Naive thymus-derived CD8-positive, alpha-beta T cell (primary cell): ENCODE measurements at places on chromosomes 11 and 22.

GRCh38 chr11:11148104-11148509 is 204.9 kb downstream of the CSNK2A3 start:
- DNase-seq: no peak

DNA sequence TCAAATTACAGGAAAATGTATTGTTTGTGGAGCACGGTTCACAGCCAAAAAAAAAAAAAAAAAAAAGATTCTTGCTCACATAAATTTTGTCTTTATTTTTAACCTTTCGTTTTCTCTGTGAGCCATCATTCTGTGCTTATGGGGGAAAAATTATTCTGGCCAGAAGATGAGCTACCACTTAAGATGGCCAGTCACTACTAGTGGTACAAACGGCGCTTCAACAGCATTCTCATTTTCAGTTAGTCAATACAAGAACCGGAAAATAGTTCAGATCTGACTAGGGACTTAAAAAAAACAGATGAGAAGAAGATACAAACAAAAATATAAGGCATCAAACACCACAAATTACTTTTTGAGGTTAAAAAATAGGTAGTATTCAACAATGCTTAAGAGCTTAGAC is 158.6 kb upstream of the CNTN5 start:
- DNase-seq: no peak

- DNase-seq: no peak
Measured at GRCh38 chr11:15800111-15800800, 556.1 kb downstream of the SOX6 start.

GRCh38 chr11:11882539-11882938 is 40.8 kb downstream of the USP47 start:
- no peak for DNase-seq

DNA sequence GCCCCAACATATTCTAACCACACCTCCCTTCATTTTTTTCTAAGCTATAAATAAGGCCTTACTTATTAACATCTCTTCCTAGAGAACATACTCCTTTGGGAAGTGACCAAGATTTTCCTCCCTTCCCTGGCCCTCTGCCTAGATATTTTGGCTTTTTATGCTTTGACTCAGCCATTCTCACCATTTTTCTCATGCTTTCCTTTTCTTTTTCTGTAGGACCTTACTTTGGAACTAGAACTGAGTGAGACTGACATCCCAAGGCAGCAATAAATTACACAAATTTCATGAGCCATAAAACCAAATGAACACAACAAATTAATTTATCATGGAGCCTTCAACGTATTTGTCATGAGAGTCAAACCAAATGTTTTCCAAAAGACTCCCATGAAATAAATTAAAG is 142.7 kb upstream of the CTSC start:
- no peak for DNase-seq

- no peak for DNase-seq
Measured at GRCh38 chr11:88521799-88522201, 184.3 kb upstream of the CTSC start.

- peak; percentile 92 for DNase-seq
Measured at GRCh38 chr11:819943-820649, 1.4 kb downstream of the PNPLA2 start.

- DNase-seq: no peak
Measured at GRCh38 chr11:129382583-129382982, 6.9 kb downstream of the BARX2 start.

GRCh38 chr22:30453731-30454510 is 17.9 kb downstream of the SEC14L3 start:
- no peak for DNase-seq

GRCh38 chr11:122954455-122954854 is 27.2 kb downstream of the BSX start:
- no peak for DNase-seq

GRCh38 chr22:36958366-36958765 is 44.9 kb downstream of the CSF2RB start:
- DNase-seq: no peak

DNA sequence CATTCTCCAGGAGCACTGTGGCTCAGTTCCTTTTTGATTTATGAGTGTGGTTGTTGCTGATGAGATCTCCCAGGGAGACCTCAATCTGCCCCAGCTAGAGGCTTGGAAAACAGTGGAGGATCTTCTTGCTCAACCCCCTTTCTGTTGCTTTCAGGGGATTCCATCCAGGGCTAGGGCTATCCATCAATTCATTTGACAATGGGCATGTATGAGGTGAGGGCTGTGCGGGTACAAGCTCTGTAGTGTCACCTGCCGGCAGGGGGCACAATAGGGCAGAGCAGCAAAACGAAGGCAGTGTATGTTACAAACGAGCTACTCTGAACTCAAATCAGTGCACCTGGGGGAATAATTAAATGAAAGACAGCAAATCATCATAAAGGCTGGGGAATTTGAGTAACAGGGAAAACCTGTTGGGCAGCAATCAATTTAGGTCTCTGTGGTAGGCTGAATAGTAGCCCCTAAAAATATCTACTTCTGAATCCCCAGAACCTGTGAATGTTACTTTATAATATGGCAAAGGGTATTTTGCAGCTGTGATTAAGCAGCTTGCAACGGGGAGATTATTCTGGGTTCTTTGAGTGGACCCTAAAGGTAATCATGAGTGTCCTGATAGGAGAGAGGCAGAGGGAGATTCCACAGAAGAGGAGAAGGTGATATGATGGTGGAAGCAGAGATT is 170.3 kb upstream of the ZBED5 start:
- DNase-seq: peak; percentile 68

- no peak for DNase-seq
Measured at GRCh38 chr11:29312812-29313211, 704.0 kb downstream of the KCNA4 start.

DNA sequence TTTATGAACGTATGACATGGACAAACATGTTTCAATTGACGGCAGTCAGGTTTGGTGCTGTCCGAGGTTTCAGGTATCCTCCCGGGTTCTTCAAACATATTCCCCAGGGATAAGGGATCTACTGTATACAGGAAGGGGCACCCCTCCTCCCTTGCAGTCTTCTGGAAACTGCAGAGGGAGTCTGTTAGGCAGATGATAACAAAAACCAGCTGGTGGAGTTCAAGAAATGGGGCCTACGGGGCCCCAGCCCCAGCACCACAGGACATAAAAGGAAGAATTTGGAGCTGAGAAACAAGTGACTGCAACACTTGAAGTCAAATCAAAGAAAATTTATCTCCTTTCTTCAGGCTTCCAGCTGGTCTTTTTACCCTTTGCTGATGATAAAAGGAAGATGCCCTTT is 32.1 kb downstream of the SNU13 start:
- no peak for DNase-seq

DNA sequence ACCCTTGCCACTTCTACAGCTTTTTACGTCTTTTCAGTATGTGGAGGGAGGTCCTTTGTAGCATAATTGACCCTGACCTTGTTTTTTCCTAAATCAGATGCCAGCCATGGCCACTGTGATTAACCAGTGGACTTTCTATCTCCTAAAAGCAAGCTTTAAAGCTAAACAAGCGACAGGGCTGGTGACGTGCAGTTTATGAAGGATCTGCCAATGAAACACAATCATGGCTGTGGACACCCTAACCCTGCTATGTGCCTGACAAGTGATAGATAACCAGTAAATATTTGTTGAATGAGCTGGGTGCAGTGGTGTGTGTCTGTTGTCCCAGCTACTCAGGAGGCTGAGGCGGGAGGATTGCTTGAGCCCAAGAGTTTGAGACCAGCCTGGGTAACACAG is 64.2 kb downstream of the LIF start:
- DNase-seq: no peak

DNA sequence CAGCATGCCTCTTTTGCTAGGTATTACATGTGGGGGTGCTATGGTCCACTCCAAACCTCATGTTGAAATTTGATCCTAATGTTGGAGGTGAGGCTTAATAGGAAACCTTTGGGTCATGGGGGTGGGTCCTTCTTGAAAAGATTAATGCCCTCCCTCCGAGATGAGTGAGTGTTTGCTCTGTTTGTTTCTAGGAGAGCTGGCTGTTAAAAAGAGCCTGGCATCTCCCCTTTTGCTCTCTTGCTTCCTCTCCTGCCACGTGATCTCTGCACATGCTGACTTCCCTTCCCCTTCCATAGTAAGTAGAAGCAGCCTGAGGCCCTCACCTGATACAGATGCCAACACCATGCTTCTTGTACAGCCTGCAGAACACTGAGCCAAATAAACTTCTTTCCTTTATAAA is 104.5 kb downstream of the FAT3 start:
- DNase-seq: no peak

DNA sequence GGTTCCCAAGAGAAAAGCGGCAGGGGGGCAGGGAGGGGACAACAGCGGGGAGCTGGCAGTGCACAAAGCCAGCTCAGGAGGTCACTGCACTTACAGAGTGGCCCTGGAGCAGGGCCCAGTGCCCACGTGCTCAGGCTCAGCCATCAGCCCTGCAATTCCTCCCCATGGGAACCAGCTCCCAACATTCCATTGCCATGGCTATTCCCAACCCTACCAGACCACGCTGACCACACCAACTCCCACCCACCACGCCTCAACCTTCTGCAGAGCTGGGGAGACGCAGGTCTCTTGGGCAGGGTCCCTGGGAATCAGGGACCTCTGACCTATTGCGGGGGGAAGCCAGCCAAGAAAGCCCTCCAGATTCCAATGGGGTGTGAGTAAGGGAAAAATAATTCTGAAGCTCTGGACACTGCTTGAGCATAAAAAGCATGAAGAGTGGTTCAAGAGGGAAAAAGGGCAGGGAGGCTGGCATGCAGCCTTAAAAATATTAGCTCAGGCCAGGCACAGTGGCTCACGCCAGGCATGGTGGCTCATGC is 38.3 kb upstream of the TFIP11 start:
- no peak for DNase-seq

DNA sequence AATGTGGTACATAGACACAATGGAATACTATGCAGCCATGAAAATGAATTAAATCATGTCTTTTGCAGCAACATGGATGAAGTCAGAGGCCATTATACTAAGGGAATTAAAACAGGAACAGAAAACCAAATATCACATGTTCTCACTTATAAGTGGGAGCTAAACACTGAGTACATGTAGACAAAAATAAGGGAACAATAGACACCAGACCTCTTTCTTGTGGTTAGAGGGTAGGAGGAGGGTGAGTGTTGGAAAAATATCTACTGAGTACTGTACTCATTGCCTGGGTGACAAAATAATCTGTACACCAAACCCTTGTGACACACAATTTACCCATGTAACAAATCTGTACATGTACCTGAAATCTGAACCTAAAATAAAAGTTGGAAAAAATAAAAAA is 59.1 kb upstream of the ANO5 start:
- DNase-seq: no peak

GRCh38 chr11:61654397-61654829 is 25.8 kb upstream of the DAGLA start:
- DNase-seq: no peak

- DNase-seq: no peak
Measured at GRCh38 chr22:31618057-31618456, 44.0 kb downstream of the PISD start.

- no peak for DNase-seq
Measured at GRCh38 chr11:107545101-107545514, 20.4 kb downstream of the ALKBH8 start.

GRCh38 chr11:7381937-7382336 is 103.4 kb upstream of the OLFML1 start:
- DNase-seq: no peak

DNA sequence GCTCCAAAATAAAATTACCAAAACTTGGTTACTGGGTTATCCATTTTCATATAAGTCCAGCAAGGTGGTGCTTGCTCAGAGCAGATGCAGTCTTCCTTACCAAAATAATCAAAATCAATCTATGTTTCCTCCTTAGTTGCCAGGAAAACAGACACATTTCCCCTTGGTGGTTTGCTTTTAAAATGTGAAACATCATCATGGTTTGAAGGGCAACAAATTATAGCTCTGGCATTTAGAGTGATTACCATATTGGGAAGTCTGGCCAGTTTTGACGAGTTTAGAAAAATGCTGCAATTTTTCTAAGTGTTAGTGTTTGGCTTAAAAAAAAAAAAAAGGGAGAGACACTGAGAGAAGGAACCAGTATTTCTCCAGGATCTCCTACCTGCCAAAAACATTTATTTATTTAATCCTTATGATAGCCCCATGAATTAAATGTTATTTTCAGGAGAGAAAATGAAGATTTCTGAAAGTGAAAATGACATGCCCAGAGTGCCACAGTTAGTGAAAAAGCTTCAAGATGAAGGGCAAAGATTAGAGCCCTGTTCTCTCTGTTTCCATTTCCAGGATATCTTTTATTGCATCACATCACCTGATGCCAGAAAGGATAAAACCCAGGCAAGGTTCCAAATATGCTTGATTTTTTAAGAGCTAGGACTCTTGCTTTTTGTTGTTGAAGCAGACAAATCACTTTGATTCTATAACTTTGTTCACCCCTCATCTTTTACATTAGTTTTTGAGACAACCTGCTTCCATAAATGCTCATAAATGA is 29.6 kb upstream of the TBCEL start:
- no peak for DNase-seq

DNA sequence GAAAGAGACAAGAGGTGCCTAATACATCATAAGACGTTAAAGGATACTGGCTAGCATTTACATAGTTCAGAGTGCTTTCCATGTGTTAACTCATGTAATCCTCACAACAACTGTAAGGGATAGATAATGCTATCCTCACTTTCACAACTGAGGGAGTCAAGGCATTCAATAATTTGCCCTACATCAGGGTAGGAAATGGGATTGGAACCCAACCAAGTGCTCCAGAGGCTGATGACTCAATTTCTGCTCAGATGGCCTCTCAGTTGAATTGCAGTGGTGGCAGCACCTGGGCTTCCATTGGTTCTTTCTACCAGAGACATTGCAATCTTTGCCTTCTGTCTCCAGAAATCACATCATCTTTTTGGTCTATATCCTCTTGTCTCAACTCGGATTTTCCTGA is 232.9 kb downstream of the ETS1 start:
- DNase-seq: no peak

GRCh38 chr22:35581023-35581413 is 36.1 kb downstream of the MB start:
- DNase-seq: no peak

GRCh38 chr11:120629407-120630080 is 118.0 kb downstream of the GRIK4 start:
- DNase-seq: no peak

- no peak for DNase-seq
Measured at GRCh38 chr11:99934008-99934407, 753.1 kb upstream of the ARHGAP42 start.

DNA sequence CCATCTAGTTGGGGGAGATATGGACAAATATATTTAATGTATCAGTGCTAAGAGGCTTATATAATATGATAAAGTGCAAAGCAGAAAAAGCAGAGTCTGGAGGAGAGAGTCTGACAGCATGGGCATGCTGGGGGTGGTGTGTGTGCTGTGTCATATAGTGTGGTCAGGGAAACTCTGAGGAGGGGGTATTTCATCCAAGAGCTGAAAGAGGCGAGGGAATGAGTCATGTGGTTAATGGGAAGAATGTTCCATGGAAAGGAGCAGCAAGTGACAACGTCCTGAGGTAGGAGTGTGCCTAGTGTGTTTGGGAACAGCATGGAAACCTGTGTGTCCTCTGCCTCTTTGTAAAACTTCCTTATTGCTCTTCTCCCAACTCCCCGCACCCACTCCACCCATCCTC is 38.0 kb downstream of the EIF3F start:
- no peak for DNase-seq

DNA sequence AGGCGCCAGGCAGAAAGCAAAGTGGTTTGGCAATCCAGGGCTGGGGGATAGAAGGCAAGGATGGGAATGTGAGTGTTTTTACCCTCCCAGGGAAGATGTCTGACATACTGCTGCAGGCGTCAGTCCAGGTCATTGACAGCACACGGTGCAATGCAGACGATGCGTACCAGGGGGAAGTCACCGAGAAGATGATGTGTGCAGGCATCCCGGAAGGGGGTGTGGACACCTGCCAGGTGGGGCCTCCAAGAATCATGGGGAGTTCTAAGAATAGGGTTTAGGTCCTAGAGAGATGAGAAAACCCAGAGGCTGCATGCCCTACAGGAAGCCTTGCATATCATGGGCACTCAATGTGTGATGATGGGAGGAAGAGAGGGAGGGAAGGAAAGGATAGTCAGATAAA is 28.3 kb upstream of the SMIM35 start:
- no peak for DNase-seq
